ENCODE measurements at places on chromosomes 16 and 17. TPM values are rescaled to one million over a fixed set of nuclear protein-coding genes. Genes with fewer than 3 reads are reported as not detected.

KRTAP4-4 gene
- total RNA-seq: 102 TPM

SERPINF2 gene
- total RNA-seq: 4.4 TPM

MAP2K4 gene
- 28.0 TPM for total RNA-seq

CES2 gene
- 90.2 TPM for total RNA-seq

ITGB3 gene
- total RNA-seq: 3.7 TPM

CCL5 gene
- total RNA-seq: 2.2 TPM
